ENCODE measurements at places on chromosomes 1 and 21.
A peak's percentile ranks its signal among the peaks of the same experiment; 100 is the strongest.

DNA sequence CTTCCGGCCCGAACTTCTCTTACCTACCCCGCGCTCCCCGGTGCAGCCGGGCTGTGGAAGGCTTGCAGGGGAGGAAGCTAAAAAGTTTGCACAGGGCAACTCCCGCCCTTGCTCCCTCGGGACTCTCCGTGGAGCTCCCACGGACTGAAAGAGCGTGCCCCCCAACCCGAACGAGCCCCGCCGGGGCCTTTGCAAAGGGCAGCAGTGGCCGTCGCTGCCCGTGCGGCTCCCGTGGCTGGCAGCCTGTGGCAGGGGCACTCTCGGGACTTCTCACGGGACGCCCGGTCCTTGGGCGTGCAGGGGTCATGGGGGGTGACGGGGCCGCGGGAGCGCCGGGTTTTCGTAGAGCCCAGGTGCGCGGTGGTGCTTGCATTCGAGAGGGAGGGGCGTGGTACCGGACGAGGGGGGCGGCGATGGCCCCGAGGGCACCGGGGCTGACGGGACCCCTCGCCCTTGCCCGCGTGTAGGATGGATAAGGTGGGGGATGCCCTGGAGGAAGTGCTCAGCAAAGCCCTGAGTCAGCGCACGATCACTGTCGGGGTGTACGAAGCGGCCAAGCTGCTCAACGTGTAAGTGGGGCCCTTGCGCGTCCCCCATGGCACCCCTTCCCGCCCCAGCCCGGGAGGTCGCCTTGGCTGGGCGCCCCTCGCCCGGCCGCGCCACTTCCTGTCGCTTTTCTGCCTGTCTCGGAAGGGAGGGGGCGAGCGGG is 711 bp downstream of the GADD45A start:
- peak; percentile 35 for DNase-seq

DNA sequence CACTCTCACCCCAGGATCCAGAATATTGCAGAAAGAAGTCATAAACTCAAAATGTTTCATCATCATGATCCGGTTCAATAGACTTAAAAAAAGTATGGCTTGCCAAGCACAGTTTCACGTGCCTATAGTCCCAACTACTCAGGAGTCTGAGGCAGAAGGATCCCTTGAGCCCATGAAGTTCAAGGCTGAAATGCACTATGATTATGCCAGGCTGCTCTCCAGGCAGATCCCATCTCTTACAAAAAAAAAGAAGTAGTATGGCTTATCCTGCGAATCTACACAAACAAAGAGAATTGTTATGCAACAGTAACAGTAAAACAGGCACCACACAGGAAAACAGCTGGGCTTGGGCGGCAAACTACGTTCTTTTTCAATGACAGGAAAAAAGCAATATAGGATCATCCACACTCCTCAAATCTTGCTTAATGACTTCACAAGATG is 76.2 kb downstream of the EIF4G3 start:
- DNase-seq: no peak

- no peak for DNase-seq
These were observed 283.4 kb upstream of the ZRANB2 start for GRCh38 chr1:71364236-71364635.

DNA sequence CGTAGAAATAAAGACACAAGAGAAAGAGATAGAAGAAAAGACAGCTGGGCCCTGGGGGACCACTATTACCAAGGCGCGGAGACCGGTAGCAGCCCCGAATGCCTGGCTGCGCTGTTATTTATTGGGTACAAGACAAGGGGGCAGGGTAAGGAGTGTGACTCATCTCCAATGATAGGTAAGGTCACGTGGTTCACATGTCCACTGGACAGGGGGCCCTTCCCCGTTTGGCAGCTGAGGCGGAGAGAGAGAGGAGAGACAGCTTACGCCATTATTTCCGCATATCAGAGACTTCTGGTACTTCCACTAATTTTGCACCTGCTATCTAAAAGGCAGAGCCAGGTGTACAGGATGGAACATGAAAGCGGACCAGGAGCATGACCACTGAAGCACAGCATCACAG is 4.1 kb upstream of the TPRG1L start:
- DNase-seq: no peak

- DNase-seq: no peak
These were observed 100.1 kb downstream of the HLX start for GRCh38 chr1:220979371-220979770.

- no peak for DNase-seq
These were observed 13.2 kb upstream of the CEP350 start for GRCh38 chr1:179941454-179941853.

- DNase-seq: no peak
These were observed 272.5 kb upstream of the LRRC7 start for GRCh38 chr1:69295265-69295664.
